ENCODE measurements at places on chromosomes 4 and X.

GRCh38 chrX:117680286-117680685, 436.3 kb downstream of the KLHL13 start:
- no peak for DNase-seq

GRCh38 chrX:2967998-2968909, 38.1 kb upstream of the ARSH start:
- no peak for DNase-seq

GRCh38 chr4:47145630-47146029, 114.3 kb downstream of the GABRB1 start:
- DNase-seq: no peak

- no peak for DNase-seq
Observed at GRCh38 chr4:82688091-82688795, 110.4 kb downstream of the SCD5 start.

- DNase-seq: no peak
Observed at GRCh38 chr4:146124023-146124680, 51.4 kb upstream of the LSM6 start.

DNA sequence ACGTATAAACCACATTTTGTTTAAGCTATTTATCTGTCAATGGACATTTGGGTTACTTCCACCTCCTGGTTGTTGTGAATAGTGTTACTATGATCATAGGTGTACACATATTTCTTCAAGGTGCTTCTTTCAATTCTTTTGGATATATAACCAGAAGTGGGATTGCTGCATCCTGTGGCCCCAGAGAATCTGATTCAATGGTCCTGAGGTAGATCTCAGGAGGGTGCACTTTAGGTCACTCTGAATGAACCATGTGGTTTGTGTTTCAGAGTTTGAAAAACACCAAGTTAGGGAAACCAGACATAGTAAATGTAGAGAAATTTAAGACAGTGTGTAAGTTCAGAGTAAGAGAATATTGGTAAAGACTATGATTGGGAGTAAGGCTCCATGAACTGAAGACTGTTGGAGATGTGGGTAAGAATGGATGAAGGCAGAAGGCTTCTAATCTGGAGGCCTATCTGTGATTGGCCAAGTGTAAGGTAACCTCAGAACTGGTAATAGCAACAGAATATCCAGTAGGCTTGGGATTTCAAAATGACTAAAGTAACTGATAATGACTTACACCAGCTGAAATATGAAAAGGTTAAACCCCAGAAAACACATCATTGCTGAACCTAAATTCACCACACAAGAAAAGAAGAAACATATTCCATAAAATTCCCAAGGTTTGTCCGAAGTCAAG, 236.9 kb downstream of the CAMK2D start:
- DNase-seq: no peak

DNA sequence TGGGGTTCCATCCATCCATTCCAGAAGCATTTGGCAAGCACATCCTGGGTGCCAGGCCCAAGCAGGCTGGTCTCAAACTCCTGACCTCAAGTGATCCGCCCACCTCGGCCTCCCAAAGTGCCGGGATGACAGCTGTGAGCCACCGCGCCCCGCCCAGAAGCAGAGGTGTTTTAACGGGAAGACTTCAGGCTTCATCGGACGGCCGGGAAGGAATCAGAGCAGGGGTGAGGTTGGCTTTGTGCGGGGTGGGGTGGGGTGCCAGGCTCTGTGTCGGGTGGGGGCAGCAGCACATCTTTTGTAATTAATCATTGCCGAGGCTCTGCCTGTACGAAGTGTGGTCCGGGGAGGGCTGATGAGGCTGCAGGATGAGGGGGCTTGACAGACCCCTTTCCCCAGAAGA, 5.1 kb upstream of the SLC25A6 start:
- no peak for DNase-seq

DNA sequence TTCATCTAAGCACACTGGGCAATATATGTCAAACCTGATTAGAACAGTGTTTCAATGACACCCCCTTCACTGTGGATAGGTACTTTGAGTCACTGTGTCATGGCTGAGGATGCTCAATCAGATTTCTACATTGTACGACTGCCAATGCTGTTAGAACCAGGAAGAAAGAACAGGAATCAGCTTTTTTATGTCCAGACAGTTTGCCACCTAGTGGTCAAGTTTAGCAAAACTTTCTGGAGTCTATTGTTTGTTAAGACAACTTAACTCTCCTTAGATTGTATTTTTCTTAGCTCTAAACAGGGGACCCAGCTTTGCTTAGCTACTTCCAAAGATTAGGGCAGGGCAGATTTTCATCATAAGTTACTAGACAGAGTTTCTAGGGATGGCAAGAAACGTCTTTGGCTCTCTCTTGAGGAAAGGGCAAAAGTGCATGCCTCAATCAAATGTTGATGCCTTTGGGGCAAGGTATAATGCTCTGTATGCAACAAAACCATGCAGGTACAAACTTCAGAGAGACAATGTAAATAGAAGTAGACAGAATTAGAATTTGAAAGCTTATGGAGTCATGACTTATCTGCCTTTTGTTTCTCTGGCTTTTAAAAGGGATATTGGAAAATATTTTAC, 40.5 kb upstream of the BMP3 start:
- no peak for DNase-seq

Data from stimulated activated CD8-positive, alpha-beta memory T cell treated with anti-CD3 and anti-CD28 coated beads, Interleukin-12 subunit alpha, Interleukin-12 subunit beta, amount 100 ng/mL, for 1 hour (primary cell).